ENCODE measurements at places on chromosomes 5 and 9. TPM values are rescaled to one million over a fixed set of nuclear protein-coding genes. Genes with fewer than 3 reads are reported as not detected.

PCDHB4 gene
- 0.10 TPM for total RNA-seq

PCA3 gene
- total RNA-seq: 0.46 TPM

DNA sequence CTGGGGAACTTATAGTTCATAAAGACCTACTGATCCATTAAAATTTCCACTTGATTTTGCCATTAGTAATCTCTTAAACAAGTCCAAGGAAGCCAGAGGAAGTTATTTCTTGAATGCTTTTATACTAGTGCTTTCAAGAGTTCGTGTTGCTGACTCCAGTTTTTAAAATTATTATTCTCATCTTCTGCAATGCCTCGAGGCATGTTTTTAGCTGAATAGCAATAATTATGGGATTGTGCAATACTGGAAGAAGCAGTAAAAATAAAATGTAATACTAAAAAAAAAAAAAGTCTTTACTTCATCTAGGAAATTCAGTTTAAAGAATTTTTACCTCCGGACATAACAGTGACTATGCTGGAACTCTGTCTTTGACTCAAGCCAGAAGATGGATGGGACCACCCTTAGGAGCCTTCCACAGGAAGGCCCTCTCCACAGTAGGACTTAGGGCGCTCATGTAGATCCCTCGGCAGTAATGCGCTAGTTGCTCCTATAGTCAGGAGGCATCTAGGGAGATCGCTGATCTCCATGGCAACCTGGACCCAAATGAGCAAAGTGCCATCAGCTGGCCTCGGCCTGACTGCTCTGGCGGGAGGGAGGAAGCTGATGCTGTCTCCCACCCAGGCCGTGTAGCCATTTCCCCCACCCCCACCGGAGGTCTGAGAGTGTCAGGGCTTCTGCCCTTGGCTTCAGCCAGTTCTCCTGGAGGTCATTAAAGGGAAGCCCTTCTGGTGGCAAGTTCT lies 56.7 kb downstream of the DAPK1 start:
- no peaks in the 10 kb centered on the region for H3K36me3 ChIP-seq
- no peaks in the 10 kb centered on the region for H3K27me3 ChIP-seq
- H3K27ac ChIP-seq: peak overlapping the region; percentile 39
- no peak for DNase-seq
- peaks cover 18% of the 10 kb centered on the region for H3K4me1 ChIP-seq
- no peak overlapping the region for H3K4me3 ChIP-seq

DNA sequence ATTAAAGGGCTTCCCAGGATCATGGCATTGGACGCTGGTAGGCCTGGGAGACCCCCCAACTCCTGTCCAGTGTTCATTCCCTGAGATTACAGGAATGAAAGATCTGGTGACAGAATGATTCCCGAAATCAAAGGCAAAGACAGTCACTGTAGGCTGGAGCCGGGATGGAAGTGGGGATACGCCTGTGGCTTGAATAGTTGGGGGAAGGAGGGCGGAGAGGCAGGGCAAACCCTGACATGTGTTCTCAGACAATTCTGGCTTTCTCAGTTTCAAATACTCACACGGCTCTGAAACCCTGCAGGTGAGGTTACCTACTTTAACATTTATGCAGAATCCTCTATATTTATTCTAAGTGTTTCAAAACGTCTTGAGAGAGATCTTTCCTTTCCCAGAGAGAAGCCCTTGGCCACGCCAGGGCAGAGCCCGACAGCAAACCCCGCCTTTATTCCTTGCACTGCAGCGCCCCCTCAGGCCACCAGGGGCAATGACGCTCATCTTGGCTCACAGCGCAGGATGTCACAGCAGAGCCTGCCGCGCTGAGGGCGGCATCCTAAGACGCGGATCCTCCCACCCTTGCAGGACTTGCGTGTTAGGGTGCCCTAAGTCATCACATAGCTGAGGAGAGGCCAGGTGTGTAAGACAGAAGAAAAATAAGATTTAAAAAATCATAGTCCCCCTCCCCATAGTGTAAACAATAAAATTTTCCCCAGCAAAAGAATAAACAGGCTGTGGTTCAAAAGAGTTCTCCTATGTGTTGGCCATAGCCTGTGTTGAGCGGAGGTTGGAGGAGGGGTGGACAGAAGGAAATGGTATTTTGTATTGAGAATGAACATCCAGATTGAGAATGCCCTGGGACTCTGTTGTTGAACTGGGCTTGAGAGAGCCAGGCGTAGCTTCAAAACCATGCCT lies 284.5 kb downstream of the NTRK2 start:
- H3K4me1 ChIP-seq: no peaks in the 10 kb centered on the region
- H3K4me3 ChIP-seq: no peak overlapping the region
- H3K27ac ChIP-seq: no peak overlapping the region
- no peaks in the 10 kb centered on the region for H3K27me3 ChIP-seq
- no peaks in the 10 kb centered on the region for H3K36me3 ChIP-seq
- peak; percentile 70 for DNase-seq

DNA sequence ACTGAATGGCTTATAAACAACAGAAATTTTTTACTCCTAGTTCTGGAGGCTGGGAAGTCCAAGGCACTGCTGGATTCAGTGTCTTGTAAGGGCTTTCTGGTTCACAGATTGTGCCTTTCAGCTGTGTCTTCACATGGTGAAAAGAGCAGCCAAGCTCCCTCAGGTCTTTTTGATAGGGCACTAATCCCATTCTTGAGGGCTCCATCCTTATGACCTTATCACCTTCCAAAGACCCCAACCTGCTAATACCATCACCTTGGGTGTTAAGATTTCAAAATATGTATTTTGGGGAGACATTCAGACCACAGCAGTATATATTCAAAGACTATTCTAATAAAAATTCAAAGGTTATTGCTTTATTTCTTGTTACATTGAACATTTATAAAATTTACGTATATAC lies 16.5 kb upstream of the POC5 start:
- no peaks in the 10 kb centered on the region for H3K36me3 ChIP-seq
- H3K4me1 ChIP-seq: no peaks in the 10 kb centered on the region
- no peak for DNase-seq
- no peak overlapping the region for H3K4me3 ChIP-seq

Measured in right lobe of liver (tissue), 6 donors.